AML-193 (cell line): ENCODE measurements at places on chromosomes 3 and 15.

DNA sequence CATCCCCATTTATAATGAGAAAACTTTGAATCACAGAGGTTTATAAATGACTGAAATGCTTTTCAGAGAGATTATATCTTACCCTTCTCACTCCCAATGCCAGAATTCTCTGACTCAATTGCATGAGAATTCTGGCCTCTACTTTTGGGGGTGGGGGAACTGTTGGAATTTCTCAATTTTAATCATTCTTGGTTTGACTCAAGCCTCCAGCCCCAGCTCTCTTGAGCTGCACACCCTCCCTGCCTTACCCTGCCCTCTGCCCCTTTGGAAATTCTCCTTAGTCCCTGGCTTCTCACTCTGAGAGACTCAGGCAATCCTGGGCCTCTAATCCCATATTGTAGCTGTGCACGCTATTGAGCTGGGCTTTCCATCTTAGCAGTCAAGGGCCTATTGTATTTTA, 44.2 kb downstream of the ZNF589 start:
- DNase-seq: no peak

- DNase-seq: no peak
Measured at GRCh38 chr3:122151480-122151879, 32.0 kb upstream of the CASR start.

DNA sequence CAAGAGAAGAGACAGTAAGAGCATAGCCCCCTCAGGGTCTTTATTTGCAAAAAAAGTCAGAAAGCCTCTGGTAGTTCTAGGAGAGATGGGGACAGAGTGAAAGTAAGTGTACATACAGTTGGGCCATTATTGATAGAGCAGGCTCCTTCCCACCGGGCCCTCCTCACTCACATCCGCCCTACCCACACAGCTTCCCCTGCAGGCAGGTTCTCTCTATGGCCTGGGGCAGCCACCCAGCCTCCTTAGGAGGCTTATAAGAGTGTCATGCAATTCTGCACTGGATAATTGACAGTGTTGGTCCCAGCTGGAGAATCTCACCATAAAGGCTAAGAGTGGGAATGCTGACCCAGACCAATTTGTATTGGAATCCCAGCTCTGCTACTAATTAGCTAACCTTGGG, 49.5 kb downstream of the SLC30A4 start:
- DNase-seq: no peak

DNA sequence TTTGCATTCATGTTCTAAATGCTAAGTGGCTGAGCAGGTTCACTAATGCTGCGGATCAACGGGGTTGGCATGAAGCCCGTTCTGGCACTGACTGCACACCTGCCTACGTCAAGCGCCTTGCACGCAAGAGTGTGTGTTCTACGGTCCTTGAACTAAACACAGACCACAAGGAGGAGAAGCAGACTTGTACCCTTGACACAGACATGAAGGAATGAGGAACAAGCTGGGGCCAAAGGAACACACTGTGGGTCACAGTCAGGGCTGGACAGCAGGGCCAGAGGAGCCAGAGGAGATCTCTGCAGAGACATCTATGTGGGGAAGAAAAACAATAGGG, 48.0 kb upstream of the LDHAL6B start:
- no peak for DNase-seq

- no peak for DNase-seq
Measured at GRCh38 chr15:31379042-31379441, 52.4 kb downstream of the KLF13 start.

DNA sequence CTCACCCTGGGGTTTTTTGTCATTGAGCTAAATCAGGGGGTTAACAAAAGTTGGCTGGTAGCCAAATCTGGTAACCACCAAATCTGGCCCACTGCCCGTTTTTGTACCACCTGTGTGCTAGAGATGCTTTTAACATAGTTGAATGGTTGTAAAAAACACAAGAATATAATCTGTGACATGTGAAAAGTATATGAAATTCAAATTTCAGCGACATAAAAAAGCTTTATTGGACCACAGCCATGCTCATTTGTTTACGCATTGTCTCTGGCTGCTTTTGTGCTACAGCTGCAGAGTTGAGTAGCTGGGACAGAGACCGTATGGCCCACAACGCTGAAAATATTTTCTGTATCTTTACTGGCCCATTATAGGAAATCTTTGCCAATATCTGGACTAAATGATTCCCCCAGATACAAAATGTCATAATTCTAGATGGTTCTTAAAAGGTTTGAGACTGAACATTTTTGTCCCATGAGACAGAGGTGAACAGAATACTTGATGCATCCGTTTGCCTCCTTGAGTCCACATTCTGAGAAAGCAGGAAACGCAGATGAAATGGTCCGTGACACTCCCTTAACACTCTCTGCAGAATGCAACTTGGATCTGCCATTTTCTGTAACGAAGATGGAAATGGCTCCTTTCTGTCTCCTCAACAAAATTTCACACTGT, 120.9 kb upstream of the PDZRN3 start:
- DNase-seq: no peak

- no peak for DNase-seq
Measured at GRCh38 chr3:171824824-171825221, 14.5 kb upstream of the PLD1 start.

- peak; percentile 32 for DNase-seq
Measured at GRCh38 chr3:160041465-160041864, 52.8 kb downstream of the IL12A start.

- DNase-seq: peak; percentile 65
Measured at GRCh38 chr15:59689626-59690236, 611 bp upstream of the BNIP2 start.

DNA sequence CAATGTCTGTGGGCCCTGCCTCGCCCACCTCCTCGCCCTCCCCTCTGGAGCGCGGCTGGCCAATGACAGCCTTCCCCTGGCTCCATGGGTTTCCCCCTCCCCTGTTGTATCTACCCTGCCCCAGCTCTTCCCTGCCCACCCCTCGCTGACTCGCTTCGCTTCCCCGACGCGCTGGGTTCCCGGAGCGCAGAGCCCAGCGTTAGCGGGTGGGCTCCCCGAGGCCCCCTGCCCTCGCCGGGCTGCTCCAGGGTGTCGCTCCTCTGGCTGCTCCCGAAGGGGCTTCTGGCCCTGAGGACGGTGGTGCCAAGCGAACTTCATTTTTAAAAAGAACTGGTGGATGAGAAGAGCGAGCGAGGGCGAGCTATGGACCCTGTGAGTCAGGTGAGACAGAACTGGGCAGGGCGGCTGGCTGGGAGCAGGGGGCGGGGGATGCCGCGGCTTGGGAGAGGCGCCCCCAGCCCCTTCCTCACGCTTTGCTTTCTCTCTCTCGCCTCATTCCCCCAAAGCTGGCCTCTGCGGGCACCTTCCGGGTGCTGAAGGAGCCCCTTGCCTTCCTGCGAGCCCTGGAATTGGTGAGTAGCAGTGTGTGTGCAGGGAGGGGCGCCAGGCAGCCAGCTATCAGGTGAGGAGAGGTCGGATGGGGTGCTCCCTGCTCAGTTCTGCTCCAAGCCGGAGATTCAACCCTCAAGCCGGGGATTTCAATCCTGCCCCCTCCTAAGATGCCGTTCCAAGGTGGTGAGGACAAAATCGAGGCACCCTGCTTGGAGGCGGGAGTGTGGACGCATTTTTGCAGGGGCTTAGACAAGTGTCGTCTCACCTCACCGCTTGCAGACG, at the start of gene SYNPR:
Gene SYNPR (plus strand): TSS at position 138 of the 834 bp plus-strand sequence.
- no peak for DNase-seq

DNA sequence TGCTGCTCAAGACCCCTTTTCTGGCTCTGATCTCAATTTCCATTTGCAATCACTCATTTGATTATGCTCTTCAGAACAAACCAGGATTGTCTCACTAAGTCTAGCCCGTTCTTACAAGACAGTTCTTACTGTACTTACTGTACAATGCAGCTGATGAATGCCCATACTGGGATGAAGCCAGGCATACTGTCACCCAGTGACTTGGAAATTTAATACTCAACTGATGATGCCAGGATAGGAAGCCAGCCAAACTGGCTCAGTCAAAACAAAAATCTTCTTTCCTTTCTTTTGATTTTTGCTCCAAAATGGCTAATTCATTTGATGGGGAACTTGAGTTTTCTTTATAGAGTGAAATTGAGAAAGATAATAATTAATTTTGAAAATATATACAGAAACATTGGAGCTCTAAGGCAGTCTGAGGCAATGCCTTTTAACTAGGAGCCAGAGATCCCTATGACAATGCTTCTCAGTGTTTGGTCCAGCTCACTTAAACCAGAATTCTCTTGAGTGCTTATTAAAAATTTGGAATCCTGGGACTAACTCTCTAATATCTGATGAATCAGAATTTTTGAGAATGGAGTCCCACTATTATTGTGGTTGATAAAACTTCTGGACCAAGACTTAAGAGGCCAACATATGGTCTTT, 265.6 kb upstream of the THBS1 start:
- no peak for DNase-seq

GRCh38 chr3:187403768-187404288, 35.6 kb downstream of the RTP4 start:
- no peak for DNase-seq

GRCh38 chr15:74201710-74202420, 722 bp downstream of the STRA6 start:
- DNase-seq: no peak

- DNase-seq: no peak
Measured at GRCh38 chr3:169218314-169218983, 445.1 kb downstream of the MECOM start.

DNA sequence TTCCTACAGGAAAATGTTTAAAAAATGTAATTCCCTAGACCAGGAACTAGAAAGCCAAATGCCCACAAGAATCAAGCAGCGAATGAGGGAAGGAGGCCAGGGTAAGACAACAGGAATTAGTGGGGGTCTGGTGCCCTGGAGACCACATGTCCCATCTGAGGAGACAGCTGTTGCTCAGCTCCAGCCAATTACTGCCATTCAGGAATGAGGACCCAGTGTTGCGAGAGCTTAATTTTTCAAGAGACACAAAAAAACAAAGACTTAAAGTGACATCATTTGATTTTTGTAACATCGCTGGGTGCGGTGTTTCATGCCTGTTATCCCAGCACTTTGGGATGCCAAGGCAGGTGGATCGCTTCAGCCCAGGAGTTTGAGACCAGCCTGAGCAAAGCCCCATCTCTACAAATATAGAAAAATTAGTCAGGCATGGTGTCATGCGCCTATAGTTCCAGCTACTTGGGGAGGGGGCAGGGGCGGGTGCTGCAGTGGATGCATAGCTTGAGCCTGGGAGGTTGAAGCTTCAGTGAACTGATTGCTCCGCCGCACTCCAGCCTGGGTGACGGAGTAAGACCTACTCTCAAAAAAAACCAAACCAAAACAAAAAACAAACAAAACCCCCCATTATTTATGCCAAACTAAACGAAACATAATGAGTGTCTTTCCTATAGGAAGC, 52.8 kb upstream of the LRIG1 start:
- DNase-seq: no peak

GRCh38 chr3:39631136-39631535, 163.7 kb downstream of the MOBP start:
- DNase-seq: no peak

DNA sequence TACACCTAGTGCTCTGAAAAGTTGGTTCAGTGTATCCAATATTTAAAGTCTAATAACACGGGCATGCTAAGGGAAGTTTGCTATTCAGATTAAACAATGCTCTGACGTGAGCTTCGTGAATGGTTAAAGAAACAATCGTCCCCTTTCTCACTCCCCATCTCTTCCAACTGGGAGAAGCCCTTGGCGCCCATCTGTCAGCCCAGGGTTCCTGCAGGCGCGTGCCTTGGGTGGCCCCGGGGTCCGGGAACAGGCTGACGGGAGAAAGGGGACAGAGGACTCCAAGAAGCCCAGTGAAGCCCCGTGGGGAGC, 413 bp downstream of the SEC22C start:
- no peak for DNase-seq

DNA sequence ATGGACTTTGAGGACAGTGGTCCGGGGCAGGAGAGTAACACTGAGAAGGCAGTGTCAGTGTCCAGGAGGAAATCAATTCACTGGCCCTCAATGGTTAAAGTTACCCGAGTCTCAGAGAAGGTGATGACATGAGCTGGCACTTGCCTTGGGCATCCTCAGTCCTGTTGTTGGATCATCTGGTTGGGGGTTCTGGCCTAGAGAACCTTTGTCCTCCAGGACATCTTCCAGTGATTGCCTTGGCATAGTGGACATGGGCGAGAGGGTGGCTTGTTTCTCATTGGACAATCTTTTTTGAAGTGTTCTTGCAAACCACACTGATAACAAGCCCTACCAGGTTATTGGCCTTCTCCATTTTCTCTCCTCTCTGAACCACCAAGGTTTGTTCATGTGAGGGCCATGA, 83.4 kb upstream of the TERB2 start:
- no peak for DNase-seq

- DNase-seq: no peak
Measured at GRCh38 chr3:175865724-175866123, 1006.6 kb downstream of the NAALADL2 start.

DNA sequence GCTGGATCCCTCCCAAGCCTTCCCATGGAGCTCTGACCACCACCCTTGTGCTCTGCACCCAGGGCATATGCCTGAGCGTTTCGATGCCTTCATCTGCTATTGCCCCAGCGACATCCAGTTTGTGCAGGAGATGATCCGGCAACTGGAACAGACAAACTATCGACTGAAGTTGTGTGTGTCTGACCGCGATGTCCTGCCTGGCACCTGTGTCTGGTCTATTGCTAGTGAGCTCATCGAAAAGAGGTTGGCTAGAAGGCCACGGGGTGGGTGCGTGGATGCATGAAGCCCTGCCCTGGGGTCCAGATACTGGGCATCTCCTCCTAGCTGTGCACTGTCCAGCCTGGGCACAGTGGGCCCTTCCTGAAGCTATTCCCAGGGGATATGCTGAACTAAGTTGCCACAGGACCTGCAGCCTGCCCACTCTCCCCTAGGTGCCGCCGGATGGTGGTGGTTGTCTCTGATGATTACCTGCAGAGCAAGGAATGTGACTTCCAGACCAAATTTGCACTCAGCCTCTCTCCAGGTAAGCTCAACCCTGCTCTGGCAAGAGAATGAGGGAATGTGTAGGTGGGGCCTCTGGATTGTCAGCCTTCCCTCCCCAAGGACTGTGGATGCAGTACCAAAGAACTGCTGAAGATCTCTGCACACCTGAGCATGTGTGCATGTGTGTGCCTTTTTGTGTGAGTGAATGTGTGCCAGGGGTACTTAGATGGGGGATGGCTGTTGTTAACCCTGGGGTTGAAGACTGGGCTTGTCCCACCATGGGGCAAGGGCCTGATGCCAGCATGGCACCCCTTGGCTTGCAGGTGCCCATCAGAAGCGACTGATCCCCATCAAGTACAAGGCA, 2.1 kb downstream of the MYD88 start:
- no peak for DNase-seq

- no peak for DNase-seq
Measured at GRCh38 chr3:126361211-126361610, 4.0 kb upstream of the KLF15 start.
